HuH-7 (cell line): ENCODE measurements at places on chromosomes 4 and X.

DNA sequence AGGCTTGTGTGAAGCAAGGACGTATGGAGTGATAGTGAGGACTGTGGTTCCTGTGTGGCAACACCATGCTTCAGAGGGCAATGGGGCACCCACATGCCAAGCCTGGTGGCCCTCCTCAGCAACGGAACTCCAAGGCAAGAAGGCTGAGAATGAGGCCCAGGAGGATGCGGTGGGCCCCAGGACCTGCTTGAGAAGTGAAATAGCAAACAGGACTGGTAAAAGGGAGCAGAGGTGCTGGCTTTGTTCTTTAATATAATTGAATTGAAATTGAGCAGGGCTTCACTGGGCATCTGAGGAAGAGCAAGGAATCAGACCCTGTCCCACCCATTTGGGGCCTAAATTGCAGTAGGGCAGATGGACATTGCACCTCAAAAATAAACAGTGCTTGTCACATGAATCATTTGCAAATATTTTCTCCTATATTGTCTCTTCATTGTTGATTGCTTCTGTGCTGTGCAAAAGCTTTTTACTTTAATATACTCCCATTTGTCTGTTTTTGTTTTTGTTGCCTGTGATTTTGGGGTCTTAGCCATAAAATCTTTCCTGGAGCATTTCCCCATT lies 2.3 kb downstream of the TMEM187 start:
- DNase-seq, result no peak

DNA sequence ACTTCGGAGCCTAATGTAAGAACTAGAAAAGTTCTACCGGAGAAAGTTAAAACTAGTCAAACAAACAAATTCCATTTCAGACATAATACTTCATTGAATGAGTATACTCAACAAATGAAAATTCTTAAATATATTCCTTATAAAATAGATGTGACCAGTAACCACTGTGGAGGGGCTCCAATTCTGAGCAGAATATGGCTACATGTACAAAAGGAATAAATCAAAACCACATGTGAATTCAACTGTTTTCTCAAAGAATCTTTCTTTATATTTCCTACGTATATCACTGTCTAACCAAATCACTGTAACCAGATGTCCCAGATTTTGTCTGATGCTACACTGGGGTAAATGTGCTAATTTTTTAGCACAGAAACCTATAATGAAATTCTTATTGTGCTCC lies 49.0 kb downstream of the HTN1 start:
- DNase-seq, result no peak

- DNase-seq, result no peak
These were observed 130.3 kb downstream of the TBL1X start for GRCh38 chrX:9595174-9595573.

DNA sequence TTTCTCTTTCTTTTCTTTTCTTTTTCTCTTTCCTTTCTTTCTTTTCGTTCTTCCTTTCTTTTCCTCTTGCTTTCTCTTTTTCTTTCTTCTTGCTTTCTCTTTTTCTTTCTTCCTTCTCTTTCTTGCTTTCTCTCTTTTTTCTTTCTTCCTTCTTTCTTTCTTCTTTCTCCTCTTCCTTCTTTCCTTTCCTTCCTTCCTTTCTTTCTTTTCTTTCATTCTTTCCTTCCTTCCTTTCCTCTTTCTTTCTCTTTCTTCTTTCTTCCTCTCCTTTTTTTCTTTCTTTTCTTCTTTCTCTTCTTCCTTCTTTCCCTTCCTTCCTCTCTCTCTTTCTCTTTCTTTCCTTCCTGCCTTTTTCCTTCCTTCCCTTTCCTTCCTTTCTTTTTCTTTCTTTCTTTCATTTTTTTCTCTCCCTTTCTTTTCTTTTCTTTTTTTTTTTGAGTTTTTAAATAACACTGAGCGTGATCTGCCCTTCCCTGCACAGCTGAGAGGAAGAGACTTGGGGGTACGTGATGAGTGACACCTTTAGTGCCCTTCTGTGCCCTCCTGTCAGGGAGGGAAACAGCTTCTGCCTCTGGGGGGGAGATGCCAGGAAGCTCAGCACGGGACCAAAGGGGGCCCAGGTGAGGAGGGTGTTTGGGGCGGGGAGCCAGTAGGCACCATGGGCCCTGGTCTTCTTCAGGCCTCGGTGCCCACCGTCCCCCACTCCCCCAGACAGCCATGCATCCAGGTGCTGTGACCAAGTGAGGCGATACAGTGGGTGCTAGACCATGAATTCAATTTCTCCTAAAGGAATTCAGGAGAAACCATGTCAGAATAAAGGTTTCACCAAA lies 36.6 kb upstream of the CDKN2AIP start:
- DNase-seq, result no peak

DNA sequence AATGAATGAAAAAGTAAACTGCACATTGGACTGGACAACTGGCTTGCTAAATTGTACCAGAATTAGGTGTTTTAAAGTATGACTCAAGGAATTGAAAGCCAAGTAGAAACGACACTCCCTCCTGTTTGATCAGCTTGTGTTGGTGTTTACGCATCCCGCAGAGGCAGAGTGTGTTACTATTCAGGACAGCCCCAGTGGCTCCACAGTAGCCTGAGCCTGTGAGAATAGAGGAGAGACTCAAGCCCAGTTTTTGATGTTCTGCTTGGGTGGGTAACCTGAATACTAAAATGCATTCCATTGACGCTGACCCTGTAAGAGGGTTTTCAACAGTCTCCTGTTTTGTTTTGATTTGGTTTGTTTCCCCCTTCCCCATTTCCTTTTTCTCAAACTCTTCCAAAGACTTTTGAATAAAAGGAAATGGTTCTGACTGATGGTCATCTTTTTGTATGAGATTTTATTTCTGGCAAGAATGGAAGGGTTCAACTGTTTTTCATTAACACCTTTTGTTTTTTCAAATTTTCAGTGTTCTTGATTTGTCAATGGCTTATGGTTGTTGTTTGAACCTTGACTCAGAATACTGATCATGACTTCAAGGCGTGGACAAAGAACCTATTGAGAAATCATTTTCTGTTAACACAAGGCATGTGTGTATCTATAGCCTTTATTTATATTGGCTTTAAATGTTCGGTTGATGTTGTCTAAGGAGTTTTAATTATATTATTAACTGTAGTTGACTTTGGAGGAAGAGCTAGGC lies 10.2 kb downstream of the ADGRL3 start:
- DNase-seq, result no peak

- no peak for DNase-seq
These were observed 126.9 kb downstream of the FAM53A start for GRCh38 chr4:1557221-1557597.

DNA sequence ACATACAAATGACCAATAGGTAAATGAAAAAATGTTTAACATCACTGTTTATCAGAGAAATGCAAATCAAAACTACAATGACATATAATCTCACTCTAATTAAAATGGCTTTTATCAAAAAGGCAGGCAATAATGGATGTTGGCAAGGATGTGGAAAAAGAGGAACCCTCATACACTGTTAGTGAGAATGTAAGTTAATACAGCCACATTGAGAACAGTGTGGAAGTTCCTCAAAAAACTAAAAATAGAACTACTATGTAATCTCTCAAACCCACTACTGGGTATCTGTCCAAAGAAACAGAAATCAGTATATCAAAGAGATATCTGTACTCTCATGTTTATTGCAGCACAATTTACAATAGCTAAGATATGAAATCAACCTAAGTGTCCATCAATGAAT lies 165.9 kb upstream of the HHIP start:
- no peak for DNase-seq

GRCh38 chr4:184453365-184454160 lies 20.8 kb downstream of the IRF2 start:
- no peak for DNase-seq

GRCh38 chr4:7387925-7388324 lies 46.8 kb downstream of the PSAPL1 start:
- DNase-seq, result no peak

DNA sequence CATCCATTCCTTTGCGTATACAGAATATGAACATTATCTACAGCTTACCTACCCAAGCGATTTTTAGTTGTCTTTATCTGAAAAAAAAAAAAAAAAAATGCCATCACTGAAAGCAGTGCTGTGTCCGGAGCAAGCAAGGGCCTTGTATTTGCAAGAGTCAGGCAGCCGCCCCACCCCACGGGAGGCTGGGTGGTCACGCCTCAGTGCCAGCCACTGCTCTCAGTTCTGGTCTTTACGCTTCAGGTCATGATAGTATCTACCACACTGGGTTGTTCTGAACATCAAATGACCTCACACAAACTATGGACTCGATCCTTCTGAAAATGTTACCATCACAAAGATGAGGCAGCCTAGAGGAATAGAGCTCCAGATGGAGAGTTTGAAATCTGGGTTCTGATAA lies 62.7 kb upstream of the HELT start:
- no peak for DNase-seq

DNA sequence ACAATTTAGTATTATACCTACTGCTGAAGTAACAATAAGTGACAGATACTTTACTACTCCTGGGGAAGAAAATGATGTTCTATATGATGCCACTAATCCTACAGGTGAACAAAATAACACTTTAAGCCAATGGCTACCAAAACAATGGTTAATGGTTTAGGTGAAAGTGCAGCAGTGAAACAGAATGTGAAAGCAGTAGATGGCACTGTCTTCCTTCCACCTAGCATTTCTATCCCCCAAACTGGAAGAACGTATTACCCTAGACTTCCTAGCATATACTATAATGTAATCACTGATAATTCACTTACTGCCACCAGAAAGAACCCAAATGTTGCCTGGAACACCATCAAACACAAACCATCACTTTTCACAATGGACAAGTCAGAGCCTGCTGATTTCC lies 18.9 kb upstream of the CABS1 start:
- DNase-seq, result no peak

- no peak for DNase-seq
These were observed 138.9 kb upstream of the TRAM1L1 start for GRCh38 chr4:117224256-117224655.

DNA sequence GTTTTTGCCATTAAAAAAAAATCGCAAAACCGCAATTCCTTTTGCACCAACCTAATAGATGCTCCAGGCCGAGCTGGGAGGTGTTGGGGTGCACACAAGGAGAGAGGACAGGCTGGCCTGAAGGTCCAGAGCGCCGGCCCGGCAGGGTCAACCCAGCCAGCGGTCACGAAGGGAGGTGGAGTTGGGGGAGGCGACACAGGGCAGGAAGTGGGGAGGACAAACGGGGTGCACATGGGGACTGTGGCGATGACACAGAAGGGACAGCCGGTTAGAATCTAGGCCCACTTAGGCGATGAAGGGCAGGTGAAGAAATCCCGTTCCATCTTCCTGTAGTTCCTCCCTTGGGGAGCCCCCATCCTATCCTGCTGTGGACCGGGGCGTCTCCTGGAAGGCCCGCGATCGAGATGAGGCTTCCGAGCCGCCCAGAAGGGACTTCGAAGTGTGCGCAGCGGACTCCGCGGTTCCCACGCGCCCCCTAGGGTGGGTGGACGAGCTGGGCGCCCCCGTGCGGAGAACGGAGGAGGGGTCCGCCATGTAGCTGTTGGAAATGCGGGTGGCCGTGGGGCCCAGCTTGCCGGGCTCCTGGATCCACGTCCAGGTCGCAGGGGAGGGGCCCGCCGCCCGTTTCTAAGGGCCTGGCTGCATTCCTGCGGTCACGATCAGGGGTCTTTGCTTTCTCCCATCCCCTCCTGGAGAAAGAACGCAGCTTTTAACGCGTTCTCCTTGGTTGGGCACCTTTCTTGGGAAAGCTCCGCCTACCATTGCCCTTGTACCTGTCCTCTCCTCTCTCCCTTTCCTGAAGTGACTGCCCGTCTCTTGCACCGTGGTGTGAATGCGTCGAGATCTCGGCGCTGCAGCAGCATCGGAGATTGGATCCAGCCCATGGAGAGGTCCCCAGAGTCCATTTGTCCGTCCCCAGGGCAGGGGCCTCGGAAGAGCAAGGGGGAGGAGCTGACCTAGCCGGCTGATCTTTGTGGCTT lies 17.0 kb upstream of the HPF1 start:
- peak; percentile 59 for DNase-seq

DNA sequence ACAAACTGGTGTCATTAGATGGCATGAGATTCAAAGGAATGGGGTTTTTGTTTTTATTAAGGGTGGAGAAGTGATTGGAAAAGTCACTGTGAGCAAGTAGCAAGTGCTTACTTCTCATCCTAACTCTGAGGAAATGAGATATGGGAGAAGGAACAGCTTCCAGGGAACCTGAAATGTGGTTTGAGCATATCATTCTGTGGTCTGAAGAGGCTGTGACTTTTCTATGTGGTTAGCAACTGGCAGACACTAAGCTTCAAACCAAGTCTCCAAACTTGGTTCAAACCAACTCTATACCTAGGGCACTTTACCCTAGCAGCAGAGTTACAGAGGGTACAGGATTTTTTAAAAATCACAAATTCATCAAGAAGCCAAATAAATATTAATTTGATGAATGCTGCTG lies 58.2 kb downstream of the DCLK2 start:
- no peak for DNase-seq

- DNase-seq, result no peak
These were observed 96.9 kb upstream of the MID1IP1 start for GRCh38 chrX:38704146-38704882.

GRCh38 chr4:182704948-182705347 lies 212.2 kb downstream of the DCTD start:
- no peak for DNase-seq

- no peak for DNase-seq
These were observed 142.5 kb downstream of the CXXC4 start for GRCh38 chr4:104352211-104352610.
